Heart left ventricle (tissue), 16 donors: ENCODE measurements at places on chromosomes 1 and 21. TPM values are rescaled to one million over a fixed set of nuclear protein-coding genes. Genes with fewer than 3 reads are reported as not detected.

CFHR5 gene
- polyA plus RNA-seq: not detected

KIF21B gene
- 0.29 TPM for polyA plus RNA-seq

GJA9 gene
- polyA plus RNA-seq: not detected

NUDT4B gene
- polyA plus RNA-seq: not detected

ENO1 gene
- polyA plus RNA-seq: 547 TPM

TRIM67 gene
- polyA plus RNA-seq: not detected

OR10Z1 gene
- polyA plus RNA-seq: not detected

UBL4B gene
- not detected for polyA plus RNA-seq

CTTNBP2NL gene
- polyA plus RNA-seq: 6.5 TPM

DNA sequence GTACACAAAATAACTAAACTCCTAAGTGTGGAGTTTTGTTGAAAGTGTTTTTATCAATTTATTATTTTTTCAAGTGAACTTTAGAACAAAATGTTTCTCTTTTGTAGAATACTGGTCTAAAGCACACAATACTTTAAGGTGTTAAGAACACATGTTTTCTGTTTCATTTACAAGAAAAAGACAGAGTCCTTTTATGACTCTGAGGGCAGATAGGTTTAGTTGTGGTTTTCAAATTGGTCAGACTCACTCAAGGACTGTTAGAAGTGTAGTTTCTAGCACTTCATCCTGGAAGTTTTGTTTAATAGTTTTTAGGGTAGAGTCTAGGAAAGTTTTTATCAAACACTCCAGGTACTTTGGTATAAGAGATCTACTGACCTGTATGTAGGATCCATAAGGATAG, 376.5 kb downstream of the LRRIQ3 start:
- no peak for DNase-seq

DNA sequence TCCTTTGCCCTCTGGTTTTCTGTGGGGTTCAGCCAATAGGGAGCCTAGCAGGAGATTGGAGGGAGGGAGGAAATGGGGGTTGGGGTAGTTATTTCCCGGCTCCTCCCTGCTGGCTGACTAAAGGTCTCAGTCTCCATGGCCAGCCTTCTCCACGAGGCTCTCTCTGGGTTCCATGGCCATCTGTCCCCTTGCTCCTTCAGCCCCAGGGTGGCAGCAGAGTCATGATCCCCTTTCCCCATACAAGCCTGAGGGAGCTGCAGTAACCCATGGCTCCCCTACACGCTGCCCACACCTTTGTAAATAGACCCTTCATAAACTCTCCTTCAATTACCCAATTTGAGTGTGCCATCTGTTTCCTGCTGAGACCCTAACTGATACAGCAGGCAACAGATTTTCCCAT, 176.1 kb upstream of the CSF3R start:
- no peak for DNase-seq

- peak; percentile 40 for DNase-seq
Measured at GRCh38 chr1:45892068-45892785, 88.8 kb downstream of the MAST2 start.

- no peak for DNase-seq
Measured at GRCh38 chr1:235229868-235230267, 68.8 kb upstream of the RBM34 start.

DNA sequence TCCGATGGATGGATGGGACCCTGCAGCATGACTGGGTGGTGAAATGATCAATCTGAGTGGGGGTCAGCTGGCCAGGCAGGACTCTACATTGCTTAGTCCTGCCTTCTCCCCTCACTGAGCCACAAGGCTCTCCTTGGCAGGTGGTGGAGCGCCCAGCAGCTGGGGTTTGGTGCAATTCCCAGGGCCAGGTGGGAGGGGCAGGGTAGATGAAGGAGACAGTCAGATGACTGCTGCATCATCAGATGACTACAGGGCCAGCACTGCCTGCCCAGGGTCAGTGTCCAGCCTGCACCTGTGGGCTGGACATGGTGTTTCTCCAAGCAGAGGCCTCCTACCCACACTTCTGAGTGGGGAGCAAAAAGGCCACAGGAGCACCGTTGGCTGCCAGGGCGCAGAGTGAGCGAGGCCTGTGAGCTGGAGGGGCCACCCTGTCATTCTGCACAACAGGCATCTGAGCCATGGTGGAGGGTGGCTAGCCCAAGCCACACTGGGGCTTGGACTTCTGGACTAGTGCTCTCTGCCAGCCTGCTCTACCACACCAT, 103.9 kb upstream of the EDN2 start:
- DNase-seq: no peak

GRCh38 chr1:24069817-24070216, 42.1 kb downstream of the MYOM3 start:
- no peak for DNase-seq

GRCh38 chr1:212158912-212159796, 123.6 kb downstream of the DTL start:
- DNase-seq: no peak

GRCh38 chr21:34791776-34792503, 123.1 kb downstream of the CLIC6 start:
- no peak for DNase-seq
